ENCODE measurements at places on chromosomes 13 and 19.

GRCh38 chr13:37059848-37060192 is 332 bp upstream of the SUPT20H start:
- no peak for DNase-seq

GRCh38 chr13:72932250-72932649 is 126.6 kb upstream of the KLF5 start:
- DNase-seq, result no peak

DNA sequence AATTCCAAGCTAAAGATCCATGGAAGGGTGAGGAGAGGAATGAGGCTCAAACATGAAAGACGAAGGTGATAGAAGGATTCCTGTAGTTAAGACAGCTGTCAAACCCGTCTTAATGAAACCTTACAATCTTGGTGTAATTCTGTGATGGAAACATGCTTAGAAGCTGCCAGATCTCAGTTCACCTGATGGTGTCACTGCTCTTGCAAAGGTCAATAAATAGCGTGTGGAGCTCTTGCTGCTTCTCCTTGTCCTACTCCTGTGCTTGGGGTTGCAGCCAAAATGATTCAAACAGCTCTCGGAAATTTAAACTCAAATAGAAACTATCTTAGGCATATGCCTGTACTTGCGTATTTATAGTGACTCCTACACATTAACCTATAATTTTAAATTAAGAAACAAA is 1705.0 kb downstream of the OLFM4 start:
- no peak for DNase-seq

DNA sequence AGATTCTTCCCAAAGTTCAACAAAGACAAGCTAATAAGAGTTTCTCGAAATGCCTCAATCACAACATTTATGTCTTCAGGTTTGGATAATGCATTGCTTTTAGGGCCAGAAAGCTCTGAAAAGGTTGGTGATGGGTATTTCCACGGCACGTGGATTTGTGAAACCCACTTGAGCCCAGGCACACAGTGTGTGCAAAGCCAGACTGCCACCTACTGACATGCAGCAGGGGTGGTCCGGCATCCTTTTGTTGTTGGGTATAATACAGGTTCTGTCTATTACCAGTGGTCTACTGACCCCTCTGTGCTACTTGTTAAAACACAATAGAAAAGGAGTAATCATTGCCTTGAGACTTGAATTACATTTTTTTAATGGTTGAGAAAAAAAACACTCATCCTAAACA is 225.6 kb downstream of the RAP2A start:
- no peak for DNase-seq

DNA sequence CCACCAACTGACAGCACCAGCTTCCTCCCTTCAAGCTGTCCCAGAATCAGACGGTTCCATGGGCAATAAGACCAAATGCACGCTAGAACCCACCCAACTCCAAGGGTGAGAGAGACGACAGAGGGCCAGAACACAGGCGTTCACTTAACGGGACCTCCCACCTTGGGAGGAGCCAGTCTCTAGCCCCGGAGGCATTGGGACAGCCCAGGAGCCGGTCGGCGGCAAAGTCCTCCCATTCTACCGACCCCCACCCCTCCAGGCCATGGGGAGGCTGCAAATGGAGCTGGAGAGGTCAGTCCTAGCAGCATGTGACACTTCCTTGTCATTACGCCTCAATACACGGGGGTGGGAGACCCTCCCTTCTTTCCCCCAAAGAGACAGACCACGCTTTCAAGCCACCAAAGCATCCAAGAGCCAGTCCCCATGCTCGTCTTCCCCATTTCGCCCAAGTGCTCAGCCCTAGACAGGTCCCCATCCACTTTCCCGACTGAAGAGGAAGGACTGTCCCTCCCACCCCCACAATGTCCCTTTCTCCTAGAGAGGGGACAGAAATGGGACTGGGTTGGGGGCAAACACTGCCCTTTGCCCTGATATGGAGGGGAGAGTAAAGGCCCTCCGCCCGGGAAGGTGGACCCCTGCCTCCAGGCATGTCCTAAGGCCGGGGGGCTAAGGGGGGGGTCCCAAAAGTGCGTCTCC is 964 bp downstream of the KHSRP start:
- DNase-seq, result peak; percentile 39

DNA sequence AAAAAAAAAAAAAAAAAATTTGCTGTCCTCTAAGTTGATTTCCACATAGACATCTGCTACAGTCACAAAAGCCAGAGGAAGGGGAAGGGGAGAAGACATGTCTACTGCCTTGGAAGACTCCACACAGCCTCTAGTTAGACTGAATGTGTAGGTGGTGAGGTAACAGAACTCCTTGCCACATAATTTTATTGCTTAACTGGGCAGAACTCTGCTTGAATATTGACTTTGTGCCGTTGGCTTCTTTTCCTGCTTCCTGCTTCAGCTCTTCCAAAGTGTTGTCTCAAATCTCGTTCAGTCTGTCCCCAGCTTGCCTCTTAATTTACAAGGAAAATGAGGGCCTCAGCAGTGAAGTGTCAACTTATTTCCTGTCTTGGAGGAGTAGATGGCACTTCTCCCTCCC is 37.1 kb downstream of the ESD start:
- DNase-seq, result no peak
